SW 1271 (cell line): ENCODE measurements at places on chromosomes 4 and X.

- DNase-seq, result no peak
Observed at GRCh38 chr4:10205223-10205622, 88.6 kb upstream of the WDR1 start.

DNA sequence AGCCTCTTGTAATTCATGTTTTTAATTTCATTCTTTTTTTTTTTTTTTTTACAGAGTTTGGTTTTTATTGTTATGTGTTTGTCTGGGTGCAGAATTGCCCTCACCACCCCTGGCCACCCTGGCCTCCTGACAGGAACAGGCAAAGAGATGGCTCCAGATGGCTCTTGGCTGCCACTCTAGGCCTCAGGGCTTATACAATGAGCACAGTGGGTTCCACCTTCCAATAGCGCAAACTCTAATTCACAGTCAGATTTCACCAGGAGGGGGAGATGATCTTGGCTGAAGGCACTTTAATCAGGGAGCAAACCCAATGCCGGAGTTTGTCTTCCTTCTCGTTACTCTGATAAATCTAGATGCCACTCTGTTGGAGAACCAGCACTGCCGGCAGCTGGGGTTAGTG lies 24.8 kb downstream of the CPE start:
- DNase-seq, result no peak

- DNase-seq, result no peak
Observed at GRCh38 chr4:81421346-81422218, 50.1 kb downstream of the RASGEF1B start.

- DNase-seq, result no peak
Observed at GRCh38 chr4:1472148-1472797, 66.0 kb upstream of the NKX1-1 start.

- DNase-seq, result no peak
Observed at GRCh38 chrX:8721536-8721935, 10.4 kb downstream of the ANOS1 start.

DNA sequence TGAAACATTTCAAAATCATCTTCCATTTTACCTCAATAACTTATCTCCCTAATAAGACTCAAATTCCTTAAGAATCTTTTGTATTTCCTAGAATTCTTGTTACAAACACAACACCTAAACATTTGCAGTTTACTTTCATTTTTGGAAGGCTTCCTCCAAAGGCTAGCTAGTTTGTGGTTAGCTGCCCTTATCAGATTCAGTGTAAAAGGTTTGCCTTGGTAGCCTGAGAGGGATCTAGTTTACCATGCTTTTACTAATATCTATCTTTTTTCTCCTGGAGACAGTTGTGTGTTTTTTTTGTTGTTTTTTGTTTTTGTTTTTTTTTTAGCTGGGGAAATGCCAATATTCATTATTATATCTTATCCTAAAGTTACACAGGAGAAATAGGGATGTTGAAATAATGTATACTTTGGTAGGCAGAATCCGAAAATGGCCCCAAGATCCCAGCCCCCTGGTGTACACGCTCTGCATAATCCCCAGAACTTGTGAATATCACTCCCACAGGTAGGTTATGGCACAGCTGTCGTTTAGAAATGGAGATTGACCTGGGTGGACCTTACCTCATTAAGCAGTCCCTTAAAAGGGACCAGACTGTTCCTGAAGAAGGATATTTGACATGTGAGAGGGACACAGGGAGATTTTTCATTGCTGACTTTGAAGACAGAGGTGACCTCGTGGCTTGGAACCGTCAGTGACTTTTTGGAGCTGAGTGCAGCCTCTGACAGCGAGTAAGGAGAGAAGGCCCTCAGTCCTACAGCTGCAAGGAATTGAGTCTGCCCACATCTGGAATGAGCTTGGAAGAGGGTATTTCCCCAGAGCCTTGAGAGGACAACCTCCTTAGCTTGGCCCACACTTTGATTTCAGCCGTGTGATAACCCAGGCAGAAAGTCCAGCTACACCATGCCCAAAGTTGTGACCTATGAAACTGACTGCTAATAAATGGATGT lies 33.4 kb downstream of the SEPTIN11 start:
- no peak for DNase-seq

GRCh38 chr4:25377572-25378436 lies 741 bp downstream of the ANAPC4 start:
- DNase-seq, result no peak

DNA sequence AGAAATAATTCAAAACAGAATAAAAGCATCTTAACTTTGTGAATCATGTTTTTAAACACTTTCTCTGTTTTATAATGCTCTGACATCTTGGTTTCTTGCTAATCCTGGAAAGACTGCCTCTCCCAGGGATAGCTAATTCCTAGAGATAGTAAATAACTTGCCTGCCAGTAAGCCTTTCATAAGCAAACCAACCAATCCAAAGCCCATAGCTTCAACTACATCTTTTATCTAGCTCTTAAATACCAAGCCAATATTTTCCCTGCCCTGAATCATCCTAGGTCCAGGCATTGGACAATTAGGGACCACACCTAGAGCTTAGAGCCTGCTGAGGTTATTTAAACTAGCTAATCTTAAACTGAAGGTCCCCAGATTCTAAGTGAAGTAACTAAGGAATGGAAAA lies 223.7 kb upstream of the DIPK2B start:
- DNase-seq, result no peak

DNA sequence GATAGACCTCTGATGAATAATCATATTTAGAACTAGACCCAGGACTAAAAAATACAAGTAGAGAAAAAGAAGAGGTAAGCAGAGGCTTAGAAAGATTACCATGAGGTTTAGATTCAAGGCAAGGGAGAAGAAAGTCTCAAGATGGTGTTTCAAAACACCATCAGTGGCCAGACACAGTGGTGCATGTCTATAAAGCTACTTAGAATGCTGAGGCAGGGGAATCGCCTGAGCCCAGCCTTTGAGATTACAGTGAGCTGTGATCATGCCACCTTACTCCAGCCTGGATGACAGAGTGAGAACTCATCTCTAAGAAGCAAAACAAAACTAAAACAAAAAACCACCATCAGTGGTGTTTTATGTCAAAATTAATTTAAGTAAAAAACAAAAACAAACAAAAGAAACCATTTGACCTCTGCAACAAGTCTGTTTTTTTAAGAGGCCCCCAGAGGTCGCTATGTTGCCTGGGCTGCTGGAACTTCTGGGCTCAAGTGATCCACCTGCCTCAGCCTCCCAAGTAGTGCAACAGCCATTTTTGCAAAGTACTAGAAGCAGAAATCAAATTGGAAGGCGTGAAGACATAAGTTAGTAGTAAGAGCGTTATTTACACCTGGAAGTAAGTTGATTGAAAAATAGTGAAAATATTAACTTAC lies 784.3 kb downstream of the ADGRL3 start:
- no peak for DNase-seq

- no peak for DNase-seq
Observed at GRCh38 chr4:182788201-182788600, 129.0 kb downstream of the DCTD start.

- DNase-seq, result no peak
Observed at GRCh38 chrX:27597508-27597907, 7.4 kb downstream of the DCAF8L2 start.

GRCh38 chr4:73706811-73707210 lies 33.6 kb upstream of the CXCL8 start:
- no peak for DNase-seq
